ENCODE measurements at places on chromosomes 7 and 10. TPM values are rescaled to one million over a fixed set of nuclear protein-coding genes. Genes with fewer than 3 reads are reported as not detected.

GRID1 gene
- 0.97 TPM for total RNA-seq

SAP25 gene
- not detected for total RNA-seq

JAKMIP3 gene
- total RNA-seq: 0.32 TPM

PRPS1L1 gene
- total RNA-seq: not detected

DLD gene
- total RNA-seq: 55.2 TPM

ITGA8 gene
- 92.0 TPM for total RNA-seq

NAMPT gene
- total RNA-seq: 51.9 TPM

CPED1 gene
- 124 TPM for total RNA-seq

RELN gene
- 0.16 TPM for total RNA-seq

EVX1 gene
- total RNA-seq: not detected

FKBP6 gene
- not detected for total RNA-seq

CDH23 gene
- 0.24 TPM for total RNA-seq

AGR2 gene
- not detected for total RNA-seq

NRCAM gene
- total RNA-seq: 3.4 TPM

DLX5 gene
- total RNA-seq: not detected

COMTD1 gene
- 14.6 TPM for total RNA-seq

SFXN4 gene
- total RNA-seq: 8.6 TPM

C1QL3 gene
- total RNA-seq: not detected

PLEKHS1 gene
- total RNA-seq: 0.24 TPM

CHCHD1 gene
- 10.0 TPM for total RNA-seq

RSPH10B2 gene
- total RNA-seq: under 0.01 TPM

CNPY1 gene
- not detected for total RNA-seq

CLCN1 gene
- under 0.01 TPM for total RNA-seq

EXOC4 gene
- 121 TPM for total RNA-seq

H2BK1 gene
- not detected for total RNA-seq

CRPPA gene
- total RNA-seq: 2.1 TPM

EPHA1 gene
- total RNA-seq: not detected

SPAG6 gene
- total RNA-seq: not detected

ZNF488 gene
- under 0.01 TPM for total RNA-seq

ADCY1 gene
- 0.81 TPM for total RNA-seq

AS3MT gene
- total RNA-seq: 9.9 TPM
